ENCODE measurements at places on chromosomes 13 and 19.

DNA sequence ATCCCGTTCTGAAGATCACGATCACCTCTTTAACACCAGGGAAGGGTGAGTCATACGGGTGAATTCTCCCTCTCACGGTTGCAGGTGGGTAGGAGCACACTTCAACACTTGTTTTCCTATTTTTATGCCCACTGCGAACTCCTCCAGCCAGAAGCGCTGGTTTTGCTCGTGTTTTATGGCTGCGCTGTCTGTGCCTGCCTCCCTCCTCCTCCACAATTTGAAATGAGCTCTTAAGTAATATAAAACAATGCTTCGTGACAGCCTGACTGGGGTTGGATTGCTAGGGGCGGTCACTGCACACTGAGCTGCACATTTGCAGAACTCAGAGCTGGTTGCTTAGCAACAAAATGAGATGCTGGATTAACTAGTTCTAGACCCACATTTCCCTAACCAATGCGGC lies 12.9 kb downstream of the CCDC70 start:
- DNase-seq, result peak; percentile 12

DNA sequence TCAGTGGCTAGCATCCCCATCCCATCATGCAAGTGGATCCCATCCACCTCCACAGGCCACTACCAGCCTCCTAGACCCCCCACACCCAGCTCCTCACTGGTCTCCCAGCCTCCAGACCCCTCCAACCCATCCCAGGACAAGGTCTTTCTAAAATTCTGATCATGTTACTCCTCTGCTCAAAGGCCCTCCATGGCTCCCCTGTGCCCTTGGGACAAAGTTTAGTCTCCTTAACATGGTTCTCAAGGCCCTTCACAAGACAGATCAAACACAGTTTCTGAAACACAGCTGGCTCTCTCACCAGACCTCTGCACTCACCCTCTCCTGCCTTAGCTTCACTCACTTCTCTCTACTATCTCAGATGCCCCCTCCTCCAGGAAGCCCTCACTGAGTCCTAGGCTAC lies 9.3 kb downstream of the CEACAM19 start:
- DNase-seq, result no peak

DNA sequence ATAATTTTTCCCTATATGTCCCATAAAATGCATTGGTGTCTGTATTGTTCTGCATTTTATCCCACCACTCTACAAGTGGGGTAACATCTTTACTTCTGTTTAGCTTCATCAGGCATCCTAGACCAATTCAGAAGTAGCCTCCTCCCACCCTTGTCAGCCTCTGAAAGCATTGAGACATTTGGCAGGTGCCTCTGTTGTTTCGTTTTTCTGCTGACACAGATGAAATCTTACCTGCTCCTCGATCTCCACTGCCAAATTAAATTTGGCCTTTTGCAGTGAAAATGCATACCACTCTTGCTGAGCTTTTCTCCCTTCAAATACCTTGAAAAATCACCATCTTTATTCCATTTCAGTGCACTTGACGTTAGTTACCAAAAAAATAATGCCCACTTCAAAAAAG lies 83.5 kb upstream of the STARD13 start:
- DNase-seq, result no peak

DNA sequence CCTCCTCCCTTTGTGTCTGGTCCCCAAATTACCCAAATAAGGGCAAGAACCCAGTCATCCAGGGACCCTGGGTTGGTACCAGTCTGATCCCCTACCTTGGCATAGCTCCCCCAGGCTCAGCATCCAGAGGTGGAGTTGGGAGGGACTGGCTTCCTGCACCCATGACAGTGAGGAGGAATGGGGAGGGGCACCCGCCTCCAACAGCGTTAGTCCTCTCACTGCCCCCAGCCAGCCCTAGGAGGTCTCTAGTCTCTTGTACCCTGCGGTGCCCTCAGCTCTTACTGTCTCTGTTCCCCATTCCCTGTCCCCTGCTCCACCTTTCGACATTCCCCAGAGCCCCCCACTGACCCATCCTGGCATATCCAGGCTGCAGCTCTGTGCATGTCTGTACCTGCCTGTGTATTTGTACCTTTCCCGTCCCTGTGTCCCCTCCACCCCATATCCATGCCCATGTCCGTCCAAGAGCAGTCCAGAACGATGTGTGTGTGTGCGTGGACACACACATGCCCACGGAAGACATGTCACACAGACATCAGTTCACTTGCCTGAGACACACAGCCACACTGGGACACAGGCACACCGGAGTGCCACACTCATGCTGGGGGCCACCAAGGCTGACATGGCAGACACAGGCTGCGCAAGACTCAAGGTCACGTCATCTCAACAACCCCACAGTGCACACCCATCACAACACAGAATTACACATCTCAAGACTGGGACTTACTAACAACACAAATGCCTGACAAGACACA lies 17.8 kb downstream of the ERFL start:
- DNase-seq, result no peak

DNA sequence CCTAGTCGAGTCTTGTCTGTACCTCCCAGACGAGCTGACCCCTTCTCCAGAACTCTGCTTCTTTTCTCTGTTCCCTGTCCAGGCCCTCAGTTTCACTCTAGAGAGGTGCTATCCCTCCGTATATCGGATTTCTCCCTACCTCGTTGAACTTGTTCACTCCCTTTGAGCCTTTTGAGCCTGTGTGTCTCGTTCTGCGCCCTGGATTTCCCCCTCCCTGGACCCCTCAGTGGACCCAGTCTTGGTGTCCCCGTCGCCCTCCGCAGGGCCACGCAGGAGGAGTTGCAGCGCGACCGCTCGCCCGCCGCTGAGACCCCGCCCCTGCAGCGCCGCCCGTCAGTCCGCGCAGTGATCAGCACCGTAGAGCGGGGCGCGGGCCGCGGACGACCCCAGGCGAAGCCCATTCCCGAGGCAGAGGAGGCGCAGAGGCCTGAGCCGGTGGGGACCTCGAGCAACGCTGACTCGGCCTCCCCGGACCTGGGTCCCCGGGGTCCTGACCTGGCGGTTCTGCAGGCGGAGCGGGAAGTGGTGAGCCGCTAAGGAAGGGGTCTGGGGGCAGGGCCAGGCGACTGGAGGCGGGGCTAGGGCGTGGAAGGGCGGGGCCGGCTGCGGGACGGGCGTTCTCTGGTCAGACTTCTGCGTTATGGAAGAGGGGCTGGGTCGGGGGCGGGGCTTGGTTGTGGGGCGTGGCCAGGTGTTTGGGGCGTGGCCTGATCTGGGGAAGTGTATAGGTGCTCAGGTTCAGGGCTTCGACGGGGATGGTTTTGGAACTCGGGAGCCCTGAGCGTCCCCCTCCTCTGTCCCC lies 5.5 kb downstream of the EPS8L1 start:
- DNase-seq, result peak; percentile 97

GRCh38 chr13:27858046-27858445 lies 61.8 kb upstream of the PDX1 start:
- no peak for DNase-seq

DNA sequence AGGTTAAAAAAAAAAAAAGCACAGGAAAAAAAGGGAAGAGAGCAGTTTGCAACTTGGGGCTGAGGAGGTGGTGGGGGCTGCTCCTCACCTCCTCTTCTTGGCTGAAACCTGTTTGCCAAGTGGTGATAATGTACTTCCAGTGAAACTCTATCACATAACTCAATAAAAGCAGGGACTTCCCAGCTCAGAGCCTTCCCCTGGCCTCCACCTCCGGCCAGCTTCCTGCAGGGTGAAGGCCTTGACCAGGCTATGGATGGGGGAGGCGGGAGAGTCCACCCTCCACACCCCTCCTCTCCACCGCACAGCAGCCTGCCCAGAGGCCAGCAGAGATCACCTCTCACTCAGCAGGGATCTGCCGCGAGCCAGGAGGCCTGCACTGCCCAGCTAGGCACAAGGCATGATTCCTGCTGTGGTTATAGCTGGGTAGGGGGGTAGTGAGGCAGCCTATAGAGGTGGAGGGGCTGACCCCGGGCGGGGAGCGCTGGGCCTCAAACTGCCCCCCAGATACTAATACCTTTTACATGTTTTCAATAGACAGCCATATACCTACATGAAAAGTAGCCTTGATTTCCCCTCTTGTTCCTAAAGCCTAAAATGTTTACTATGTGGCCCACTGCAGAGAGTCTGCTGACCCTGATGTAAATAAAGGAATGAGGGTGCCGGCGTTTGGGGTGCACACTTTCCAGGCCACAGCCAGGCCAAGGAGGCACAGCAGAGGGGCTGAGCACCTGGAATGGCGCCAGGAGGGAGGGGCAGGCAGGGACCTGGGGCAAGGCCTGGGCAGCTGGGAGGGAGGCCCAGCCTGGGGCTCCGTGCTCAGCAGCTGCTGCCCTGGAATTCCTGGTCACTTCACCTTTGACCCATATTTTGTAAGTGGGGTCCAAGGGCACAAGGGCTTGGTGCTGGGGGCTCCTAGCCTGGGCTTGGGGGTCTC lies 10.3 kb downstream of the ZNF787 start:
- DNase-seq, result no peak

- peak; percentile 99 for DNase-seq
These were observed at the start of gene ZNF77 for GRCh38 chr19:2944775-2945574. Gene ZNF77 (minus strand): TSS chr19:2944971. CDS start chr19:2944840, 131 bp downstream.

GRCh38 chr19:40673397-40673796 lies 17.1 kb downstream of the NUMBL start:
- DNase-seq, result no peak

DNA sequence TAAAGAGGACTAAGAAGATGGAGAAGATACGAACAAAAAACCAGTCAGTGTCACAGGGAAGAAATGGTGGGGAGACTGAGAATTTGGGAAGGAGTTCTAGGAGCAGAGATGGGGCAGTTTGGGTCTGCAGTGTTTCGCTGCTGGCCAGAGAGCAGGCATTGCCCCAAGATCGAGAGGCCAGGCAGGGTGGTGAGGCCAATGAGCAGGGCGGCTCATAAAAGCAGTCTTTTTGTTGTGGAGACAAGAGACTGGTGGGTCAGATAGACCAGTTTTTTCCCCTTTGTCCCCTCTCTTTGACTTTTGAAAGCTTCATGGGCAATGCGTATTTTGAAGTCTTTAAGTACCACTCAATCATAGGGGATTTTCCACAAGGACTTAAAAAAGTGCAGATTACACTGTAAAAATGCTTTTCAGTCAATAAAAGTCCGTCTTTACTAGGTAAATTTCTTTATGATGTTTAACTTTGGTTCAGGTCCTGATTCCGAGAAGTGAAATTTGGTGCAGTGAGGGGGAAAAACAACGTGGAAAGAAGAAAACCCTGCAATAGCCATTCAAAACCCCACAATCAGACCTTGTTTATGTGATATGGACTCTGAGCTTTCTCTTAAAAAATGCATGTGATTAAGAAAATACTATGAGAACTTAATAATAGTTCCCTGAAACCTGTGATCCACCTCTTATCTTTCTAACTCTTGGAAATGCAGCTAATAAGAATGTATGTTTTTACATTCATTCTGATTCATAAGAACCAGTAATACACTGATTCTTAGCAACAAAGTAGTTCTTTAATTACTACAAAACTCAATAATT lies 338.9 kb downstream of the KLF5 start:
- DNase-seq, result no peak

GRCh38 chr19:7328647-7329046 lies 20.1 kb upstream of the ARHGEF18 start:
- no peak for DNase-seq

- DNase-seq, result no peak
These were observed 30.6 kb downstream of the RAP2A start for GRCh38 chr13:97464561-97464960.

- no peak for DNase-seq
These were observed 8.2 kb upstream of the UPK1A start for GRCh38 chr19:35657904-35658700.

DNA sequence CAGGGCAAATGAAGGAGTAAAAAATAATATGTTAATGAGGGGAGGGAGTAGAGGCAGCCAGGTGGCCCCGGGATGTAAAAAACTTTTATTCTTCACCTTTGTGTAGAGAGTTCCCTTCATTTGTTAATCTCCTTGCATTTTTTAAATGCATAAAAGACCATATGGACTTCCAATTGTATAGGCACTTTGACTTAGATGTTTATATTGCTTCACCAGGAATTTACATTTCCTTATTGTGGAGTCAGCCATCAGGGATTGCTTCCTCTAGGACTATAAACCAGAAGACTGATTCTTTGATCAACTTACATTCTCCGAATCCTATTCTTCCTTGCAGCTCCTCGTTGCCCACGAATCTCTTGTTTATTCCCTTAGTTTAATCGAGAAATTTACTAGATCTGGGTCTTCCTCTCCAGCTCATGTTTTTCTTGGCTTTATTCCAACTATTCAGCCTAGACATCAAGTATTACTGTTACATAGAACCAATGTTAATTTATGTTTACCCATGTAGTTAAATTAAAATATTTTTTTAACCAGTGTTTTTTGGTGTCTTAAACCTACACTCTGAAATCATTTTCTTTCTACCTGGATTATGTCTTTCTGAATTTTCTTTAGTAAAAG lies 1187.0 kb upstream of the SLC10A2 start:
- DNase-seq, result no peak

- DNase-seq, result peak; percentile 16
These were observed 72.0 kb upstream of the GPR183 start for GRCh38 chr13:99378985-99379733.

GRCh38 chr19:1911995-1912394 lies 6.8 kb downstream of the ADAT3 start:
- DNase-seq, result no peak

- no peak for DNase-seq
These were observed 114.6 kb upstream of the RNF113B start for GRCh38 chr13:98291658-98292057.

GRCh38 chr13:98773921-98774320 lies 21.4 kb upstream of the SLC15A1 start:
- DNase-seq, result no peak

DNA sequence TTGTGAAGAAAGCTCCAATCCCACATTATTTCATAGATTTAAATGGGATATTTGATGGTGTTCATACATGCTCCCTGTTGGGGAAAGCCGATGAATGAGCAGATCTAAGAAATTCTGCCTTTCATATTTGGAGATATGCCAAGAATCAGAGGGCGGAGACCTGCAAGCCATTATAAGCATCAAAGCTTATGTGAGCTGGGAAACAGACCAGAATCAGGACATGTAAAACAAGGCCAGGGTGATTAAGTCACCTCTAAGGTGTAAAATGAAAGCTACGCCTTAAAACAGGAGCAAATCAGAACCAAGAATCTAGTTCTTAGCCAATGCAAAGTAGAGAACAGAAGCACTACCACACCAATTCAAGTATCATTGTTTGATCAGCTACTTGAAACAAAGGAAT lies 392.4 kb downstream of the DCT start:
- DNase-seq, result no peak

All from activated CD8-positive, alpha-beta T cell treated with anti-CD3 and anti-CD28 coated beads, Interleukin-2, amount 10 ng/mL, durations not matched to agents 7 days and 5 days (primary cell).